ENCODE measurements at places on chromosomes 4 and X. TPM values are rescaled to one million over a fixed set of nuclear protein-coding genes. Genes with fewer than 3 reads are reported as not detected.

GRCh38 chr4:95985791-95986550 is 146.1 kb downstream of the PDHA2 start:
- no peak for DNase-seq

DNA sequence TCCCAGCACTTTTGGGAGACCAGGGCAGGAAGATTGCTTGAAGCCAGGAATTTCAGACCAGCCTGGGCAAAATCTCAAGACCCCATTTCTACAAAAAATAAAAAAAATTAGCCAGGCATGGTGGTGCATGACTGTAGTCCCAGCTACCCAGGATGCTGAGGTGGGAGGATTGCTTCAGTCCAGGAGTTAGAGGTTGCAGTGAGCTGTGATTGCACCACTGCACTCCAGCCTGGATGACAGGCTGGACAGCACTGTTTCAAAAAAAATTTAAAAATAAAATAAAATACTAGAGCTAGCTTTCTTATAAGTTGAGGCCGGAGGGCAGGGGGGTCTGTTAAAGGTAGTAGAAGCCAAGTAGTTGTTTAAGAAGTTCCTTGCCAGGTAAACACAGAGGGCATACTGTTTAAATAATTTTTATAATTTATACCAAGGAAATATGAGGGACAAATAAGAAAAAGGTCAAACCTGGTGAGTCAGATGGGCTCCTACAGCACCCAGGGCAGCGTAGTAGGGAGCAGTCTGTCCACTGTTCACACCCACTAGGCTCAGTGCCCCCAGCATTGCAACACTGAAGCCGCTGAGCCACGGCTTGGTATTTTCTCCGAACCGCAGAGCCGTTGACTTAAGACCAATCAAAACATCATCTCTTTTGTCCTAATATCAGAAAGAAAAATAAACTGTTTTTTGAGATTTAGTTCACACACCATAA is 17.3 kb downstream of the COQ2 start:
- no peak for DNase-seq

DNA sequence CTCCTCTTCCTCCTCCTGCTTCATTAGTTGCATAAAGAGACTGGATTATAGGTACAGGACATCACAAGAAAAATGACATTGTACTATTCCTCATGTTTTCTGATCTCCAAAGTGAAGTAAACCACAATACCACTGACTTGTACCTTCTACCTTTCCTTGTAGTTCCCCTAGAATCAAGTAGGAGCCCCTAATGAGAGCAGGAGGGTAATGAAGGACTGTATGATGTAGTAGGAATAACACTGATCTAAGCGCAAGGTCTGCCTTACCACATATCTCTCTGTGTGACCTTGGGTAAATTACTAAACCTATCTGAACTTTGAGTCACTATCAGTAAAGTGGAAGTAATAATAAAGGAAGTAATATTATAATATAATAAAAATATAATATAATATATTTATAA is 3.6 kb downstream of the VSIG4 start:
- DNase-seq: no peak

- peak; percentile 1 for DNase-seq
Observed at GRCh38 chr4:168325591-168325990, 7.0 kb upstream of the DDX60 start.

- no peak for DNase-seq
Observed at GRCh38 chr4:174674305-174674840, 152.1 kb upstream of the HPGD start.

The GBA3 gene
- polyA plus RNA-seq: not detected

DNA sequence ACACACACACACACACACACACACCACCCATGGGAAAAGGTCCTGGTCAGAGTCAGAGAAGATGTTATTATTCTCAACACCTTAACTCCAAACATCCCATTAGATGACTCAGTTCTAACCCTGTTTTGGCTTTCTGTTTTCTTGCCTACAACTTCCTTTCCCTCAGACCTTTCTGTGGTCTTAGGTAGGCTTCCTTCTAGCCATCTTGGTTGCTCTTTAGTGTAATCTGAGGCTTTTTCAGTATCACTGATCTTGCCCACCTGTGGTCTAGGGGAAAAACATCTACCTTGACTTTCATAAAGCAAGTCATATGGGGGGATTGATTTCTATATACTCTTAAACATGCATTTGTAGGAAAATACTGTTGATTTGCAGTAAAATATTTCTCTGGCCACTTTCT is 56.9 kb downstream of the ATG4A start:
- DNase-seq: no peak

DNA sequence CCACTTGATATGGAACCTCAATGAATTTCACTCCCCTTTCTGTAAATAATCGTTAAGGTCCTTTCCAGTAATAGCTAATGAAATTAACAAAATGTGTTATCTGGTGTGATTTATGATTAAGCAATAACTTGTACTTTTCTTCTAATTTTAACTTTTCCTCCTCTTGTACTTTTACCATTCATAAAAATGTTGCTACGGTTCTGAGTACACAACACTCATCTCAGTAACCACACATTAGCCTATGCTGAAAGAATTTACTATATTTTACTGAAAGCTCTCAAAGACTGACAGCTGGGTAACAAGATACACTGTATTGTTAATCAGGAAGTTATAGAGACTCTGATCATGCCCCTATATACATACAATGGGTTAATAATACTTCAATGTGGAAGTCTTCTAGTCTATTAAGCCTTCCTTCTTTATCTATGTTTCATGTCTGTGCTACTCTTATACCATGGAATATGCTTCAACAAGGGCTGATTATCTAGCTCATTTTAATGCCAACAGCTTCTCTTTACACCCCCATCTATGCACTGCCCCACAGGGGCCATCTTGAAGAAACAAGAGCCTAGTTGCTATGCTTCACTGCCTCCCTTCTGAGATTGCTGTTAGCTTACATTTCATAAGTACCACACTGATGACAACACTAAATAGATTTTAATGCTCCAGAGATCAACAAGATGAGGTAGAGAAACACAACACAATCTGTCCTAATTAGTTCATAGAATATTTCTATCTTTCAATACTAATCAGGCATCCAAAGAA is 39.1 kb downstream of the LAMP2 start:
- no peak for DNase-seq

The CXXC4 gene
- 10.1 TPM for polyA plus RNA-seq

The USO1 gene
- polyA plus RNA-seq: 76.7 TPM

DNA sequence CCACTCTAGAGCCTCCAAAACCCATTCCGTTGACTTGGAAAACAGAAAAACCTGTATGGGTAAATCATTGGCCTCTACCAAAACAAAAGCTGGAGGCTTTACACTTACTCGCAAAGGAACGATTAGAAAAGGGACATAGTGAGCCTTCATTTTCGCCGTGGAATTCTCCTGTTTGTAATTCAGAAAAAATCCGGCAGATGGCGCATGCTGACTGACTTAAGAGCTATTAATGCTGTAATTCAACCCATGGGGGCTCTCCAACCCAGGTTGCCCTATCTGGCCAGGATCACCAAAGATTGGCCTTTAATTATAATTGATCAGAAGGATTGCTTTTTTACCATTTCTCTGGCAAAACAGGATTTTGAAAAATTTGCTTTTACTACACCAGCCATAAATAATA is 60.8 kb downstream of the ZNF732 start:
- peak; percentile 4 for DNase-seq

The GAGE12H gene
- not detected for polyA plus RNA-seq

DNA sequence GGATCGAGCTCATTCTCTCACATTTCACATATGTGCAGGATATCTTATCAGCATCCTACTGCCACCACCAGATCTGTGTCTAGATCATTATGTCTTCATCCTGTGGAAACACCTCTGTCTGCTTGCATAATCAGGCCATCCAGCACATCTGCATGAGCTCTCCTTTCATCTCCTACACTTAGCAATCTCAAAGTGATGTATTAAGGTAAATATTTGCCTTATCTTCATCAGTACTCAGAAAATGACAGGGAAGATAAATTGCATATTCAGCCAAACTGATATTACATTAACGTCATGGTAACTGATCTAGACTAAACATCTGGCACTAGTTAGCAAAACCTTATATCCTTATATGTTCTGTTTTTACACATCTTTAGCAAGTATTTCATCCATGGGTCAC is 207.3 kb upstream of the PABPC4L start:
- DNase-seq: no peak

The NRK gene
- 3.7 TPM for polyA plus RNA-seq

The ERAS gene
- polyA plus RNA-seq: 0.17 TPM

The ANTXR2 gene
- polyA plus RNA-seq: 65.5 TPM

DNA sequence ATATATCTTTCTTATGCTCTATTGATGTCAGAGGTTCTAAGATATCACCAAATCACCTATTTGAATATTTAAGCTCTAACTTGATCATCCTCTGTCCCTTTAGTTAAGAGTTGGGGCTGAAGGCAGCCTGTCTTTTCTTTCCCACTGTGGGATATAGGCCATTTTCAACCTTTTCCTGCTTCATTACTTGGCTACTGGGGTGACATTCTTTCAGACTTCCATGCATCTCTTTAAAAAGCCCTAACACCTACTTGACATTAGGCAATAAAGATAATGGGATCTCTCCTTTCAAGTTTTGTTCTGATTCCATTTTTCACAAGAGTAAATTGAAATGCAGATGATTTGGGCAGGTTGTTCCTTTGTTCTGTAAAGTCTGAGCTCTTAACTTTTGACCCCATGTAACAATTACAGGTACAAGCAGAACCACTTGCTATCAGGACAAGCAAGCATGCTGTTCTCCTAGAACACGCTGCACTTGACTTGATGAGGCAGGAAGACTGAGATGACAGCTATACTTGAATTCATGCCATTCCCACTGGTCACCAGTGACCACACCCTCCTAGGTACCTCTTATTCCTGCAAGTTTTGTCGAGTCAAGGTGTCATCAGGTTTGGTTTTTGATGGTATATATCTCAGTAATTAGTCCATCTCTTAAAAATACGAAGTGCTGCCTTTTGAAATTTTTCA is 18.2 kb downstream of the HOPX start:
- no peak for DNase-seq

The ARAP2 gene
- 2.8 TPM for polyA plus RNA-seq

- DNase-seq: no peak
Observed at GRCh38 chr4:41324861-41325260, 68.1 kb downstream of the UCHL1 start.

DNA sequence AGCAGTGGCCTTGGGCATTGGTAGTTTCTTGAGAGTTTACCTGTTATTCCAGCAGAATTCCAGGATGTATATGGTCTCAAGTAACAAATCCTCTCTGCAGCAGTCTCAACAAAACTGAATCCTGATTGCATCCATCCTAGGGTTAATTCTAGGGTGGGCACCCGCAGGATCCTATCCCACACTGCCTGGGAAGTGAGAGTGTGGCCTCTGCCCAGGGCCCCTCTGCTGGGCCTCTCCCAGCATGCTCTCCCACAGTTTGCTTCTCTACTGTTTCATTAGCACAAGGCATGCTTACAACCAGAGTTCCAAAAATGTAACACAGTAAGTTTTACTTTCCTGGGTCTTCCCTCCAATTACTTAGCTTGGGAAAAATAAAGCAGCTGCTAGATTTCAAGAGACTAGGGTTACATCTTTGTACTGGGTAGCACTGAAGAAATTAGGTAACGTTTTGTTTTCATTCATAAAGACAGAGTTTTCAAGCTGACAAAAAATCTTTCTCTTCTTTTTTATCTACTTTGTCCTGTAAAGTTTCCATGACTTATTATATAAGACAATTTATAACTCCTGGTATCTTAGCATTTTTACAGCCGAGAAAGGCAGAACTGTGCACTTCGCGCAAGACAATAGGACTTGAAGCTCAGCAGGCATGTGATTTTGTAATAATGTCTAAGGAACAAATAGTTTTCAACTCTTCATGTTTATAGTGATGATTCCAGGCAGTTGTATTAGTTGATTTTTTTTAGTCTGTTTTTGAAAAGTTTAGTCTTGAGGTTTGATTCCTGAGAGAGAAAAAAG is 131.2 kb upstream of the PCDH18 start:
- DNase-seq: no peak

The OPRPN gene
- polyA plus RNA-seq: not detected

The MID1 gene
- 28.2 TPM for polyA plus RNA-seq

The STPG2 gene
- 0.32 TPM for polyA plus RNA-seq

DNA sequence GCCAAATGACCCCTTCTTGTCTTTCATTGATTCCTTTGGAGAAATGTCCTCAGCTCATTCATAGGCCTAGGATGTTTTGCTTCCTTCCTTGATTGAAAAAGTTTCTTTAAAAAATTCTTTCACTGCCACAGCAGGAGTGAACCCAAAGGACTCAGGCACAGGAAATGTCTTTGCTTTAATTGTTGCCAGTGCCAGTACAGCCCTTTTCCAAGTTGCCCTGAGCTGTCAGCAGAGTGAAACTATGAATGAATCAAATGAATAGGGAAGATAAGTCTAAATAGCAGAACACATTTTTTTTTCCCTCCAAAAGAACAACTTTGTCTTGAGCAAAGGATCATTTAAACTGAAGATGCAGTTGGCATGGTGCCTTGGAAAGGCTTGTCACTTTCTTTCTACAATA is 63.8 kb upstream of the SLC4A4 start:
- DNase-seq: no peak

The GPR119 gene
- not detected for polyA plus RNA-seq

- DNase-seq: no peak
Observed at GRCh38 chrX:66018585-66019309, 21.1 kb downstream of the VSIG4 start.

The LDOC1 gene
- 58.0 TPM for polyA plus RNA-seq

DNA sequence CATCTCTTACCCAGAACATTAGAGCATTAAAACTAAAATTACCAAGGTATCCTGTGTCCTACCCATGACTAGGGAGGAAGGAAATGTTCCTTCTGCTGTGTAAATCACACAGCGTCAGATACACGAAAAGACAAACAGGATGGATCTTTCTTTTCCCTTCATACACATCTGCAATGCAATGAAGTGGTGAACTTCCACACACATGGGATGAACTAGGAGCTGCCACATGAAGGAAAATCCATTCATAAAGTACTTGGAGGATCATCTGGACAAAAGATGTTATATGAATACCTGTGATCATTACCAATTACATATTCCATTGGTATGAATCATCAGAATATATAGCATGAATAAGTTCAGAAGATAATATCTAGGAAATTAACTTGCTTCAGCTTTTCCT is 46.2 kb downstream of the LDB2 start:
- no peak for DNase-seq

DNA sequence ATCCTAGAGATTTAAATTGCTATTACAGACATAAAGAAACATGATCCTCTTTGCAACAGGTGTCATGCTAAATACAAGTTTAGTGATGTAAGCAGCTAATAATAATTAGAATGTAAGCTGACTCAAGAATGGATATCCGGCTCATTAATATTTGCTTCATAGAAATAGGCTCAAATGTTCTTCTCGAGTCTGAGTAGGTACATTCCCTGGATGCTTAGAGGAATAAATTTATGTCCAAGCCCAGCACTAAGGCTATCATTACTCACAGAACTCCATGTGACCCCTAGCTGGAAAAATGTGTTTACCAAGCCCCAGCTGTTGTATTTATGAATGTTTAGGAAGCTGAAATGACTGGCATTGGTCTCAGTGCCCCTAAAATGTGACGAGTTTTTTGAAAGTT is 87.6 kb upstream of the TSPAN7 start:
- no peak for DNase-seq

The RASL11B gene
- polyA plus RNA-seq: 15.3 TPM

All from right lung (tissue), 10 donors.